HCT116 (cell line): ENCODE measurements at places on chromosomes 5 and 9.

- no peak for DNase-seq
Measured at GRCh38 chr9:97527626-97528528, 26.4 kb downstream of the TMOD1 start.

- DNase-seq, result peak; percentile 4
Measured at GRCh38 chr9:91033797-91034196, 232.2 kb downstream of the SYK start.

DNA sequence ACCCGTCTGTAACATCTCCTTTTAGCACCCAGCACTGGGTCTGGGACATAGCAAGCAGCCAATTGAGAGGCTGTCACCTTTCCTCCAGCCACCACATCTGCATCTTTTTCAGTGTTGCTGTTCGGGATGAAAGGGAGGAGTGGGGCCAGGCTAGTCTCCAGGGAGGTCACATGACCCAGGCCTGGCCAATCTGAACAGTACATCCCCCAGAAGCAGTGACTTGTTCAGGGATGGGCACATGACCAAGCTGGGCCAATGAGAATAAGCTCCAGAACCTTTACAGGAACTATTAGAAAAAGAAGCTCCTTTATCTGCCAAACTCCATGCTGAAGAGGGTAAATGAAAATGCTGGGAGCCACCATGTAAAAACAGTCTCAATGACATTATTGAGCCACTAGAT is 359.0 kb downstream of the SLIT3 start:
- no peak for DNase-seq

- no peak for DNase-seq
Measured at GRCh38 chr5:98557916-98558315, 215.5 kb upstream of the RGMB start.

DNA sequence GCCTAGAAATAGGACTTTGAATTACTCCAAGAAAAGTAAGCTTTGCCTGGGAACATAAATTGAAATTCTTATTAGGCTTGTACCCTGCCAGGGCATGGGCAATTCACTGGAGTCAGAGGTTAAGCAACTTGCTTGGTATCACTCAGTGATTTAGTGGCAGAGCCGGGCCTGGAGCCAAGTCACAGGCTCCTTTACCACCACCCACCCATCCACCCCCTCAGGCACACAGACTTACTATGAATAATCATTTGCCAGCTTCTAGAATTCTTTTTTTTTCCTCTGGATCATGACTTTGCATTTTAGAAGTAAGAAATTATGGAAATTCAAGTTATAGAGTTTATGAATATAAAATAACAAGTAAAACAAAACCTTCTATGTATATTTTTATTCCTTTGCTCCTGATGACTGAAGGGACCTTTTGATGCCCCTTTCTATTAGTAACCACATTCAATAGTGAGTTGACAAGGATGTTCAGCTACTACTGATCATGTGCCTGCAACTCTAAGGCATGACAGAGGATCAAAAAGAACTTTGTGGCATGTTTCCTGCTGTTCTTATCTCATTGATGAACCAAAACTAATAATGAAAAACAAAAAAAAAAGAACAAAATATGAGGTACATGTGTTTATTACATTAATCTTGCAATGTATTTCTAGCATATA is 614.7 kb downstream of the TLR4 start:
- DNase-seq, result no peak

- DNase-seq, result no peak
Measured at GRCh38 chr9:133585481-133586351, 23.5 kb downstream of the FAM163B start.

GRCh38 chr5:156704139-156704538 is 146.0 kb upstream of the PPP1R2B start:
- DNase-seq, result no peak

DNA sequence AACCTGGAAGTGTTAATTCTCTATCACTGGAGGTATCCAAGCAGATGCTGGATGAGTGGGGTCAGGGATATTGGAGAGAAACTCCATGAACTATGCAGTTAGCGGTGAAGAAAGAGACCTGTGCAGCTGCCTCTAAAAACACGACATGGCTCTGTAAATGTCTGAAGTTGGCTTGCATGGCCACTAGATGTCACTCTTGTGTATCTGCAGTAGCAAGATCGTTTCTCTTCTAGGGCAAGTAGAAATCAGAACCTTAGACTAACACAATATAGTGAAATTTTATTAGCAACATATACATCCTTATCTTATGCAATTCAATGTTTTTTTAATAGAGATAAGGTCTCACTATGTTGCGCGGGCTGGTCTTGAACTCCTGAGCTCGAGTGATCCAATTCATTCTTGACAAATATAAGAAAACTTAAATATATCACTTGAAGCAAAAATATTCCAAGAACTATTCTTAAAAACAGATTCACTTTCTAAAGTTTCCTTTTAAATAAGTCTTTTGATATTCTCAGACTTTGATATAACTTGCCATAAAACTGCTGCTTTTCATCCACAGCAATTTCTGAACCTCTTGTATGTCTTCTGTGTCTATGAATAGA is 2.9 kb downstream of the OR2S2 start:
- peak; percentile 67 for DNase-seq

GRCh38 chr5:91312698-91313097 is 70.4 kb downstream of the ARRDC3 start:
- no peak for DNase-seq
